ENCODE measurements at places on chromosomes 1 and 21.

DNA sequence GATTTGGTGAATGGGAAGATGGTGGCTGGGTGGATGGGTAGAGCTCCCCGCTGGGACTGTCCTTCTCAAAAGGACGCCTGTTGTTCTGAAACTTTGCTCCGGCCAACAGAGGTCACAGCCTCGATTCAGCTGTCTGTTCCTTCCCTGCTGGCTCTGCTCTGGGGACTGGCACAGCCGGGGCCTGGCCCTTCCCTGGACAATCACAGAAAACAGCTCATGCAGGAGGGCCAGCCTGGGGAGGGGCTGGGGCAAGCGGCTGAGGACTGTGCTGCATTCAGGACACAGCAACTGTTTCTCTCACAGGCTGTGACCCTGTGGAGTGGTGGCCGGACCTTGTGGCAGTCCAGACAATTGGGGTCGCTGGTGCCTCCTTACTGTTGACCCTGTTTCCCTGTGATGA is 110.7 kb upstream of the TMEM51 start:
- DNase-seq = peak; percentile 85

- DNase-seq = peak; percentile 75
These were observed 13.4 kb upstream of the NOS1AP start for GRCh38 chr1:162056043-162056442.

GRCh38 chr1:39898648-39899603 is 2.8 kb downstream of the MYCL start:
- peak; percentile 15 for DNase-seq

GRCh38 chr1:60573726-60574409 is 500.3 kb upstream of the C1orf87 start:
- no peak for DNase-seq

GRCh38 chr1:182786223-182786994 is 3.2 kb upstream of the NPL start:
- peak; percentile 55 for DNase-seq

GRCh38 chr1:117662667-117663066 is 56.8 kb downstream of the TENT5C start:
- DNase-seq = no peak

DNA sequence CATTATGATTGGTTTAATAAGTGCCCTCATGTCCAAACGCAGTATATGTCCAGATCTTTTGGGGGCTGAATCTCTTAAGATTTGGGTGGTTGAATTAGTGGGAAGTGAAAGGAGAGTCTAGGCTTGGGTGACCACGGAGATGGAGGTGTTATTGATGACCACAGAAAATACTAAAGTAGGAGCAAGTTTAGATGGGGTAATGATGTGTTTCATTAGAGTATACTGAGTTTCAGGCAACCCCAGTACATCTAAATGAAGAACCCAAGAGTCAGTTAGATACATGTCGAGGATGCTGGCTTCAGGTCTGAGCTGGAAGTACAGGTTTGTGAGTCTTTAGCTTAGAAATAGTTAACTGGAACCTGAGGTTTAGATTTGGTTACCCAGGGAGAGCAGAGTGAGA is 6.5 kb upstream of the ZZZ3 start:
- DNase-seq = no peak

- DNase-seq = no peak
These were observed 104.0 kb upstream of the HP1BP3 start for GRCh38 chr1:20891091-20891490.

DNA sequence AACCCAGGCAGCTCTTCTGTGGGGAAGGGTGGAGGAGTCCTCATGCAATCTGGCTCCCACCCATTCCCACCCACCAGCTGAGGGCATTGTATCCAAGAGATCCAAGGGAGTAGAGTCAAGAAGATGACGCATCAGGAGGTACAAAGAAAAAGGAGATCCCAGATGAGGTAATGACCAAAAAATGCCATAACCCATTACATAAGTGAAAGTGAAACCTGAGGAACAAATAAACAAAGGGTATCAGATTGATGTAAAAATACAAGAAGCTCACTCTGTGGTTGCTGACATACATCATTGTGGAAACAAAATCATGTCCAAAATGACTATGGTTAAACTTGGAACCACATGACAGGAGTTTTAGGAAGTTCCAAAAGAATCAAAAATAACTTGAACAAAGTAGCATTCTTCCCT is 42.5 kb downstream of the CCN1 start:
- DNase-seq = no peak
